ENCODE measurements at places on chromosomes 5 and 9.
A peak's percentile ranks its signal among the peaks of the same experiment; 100 is the strongest.

DNA sequence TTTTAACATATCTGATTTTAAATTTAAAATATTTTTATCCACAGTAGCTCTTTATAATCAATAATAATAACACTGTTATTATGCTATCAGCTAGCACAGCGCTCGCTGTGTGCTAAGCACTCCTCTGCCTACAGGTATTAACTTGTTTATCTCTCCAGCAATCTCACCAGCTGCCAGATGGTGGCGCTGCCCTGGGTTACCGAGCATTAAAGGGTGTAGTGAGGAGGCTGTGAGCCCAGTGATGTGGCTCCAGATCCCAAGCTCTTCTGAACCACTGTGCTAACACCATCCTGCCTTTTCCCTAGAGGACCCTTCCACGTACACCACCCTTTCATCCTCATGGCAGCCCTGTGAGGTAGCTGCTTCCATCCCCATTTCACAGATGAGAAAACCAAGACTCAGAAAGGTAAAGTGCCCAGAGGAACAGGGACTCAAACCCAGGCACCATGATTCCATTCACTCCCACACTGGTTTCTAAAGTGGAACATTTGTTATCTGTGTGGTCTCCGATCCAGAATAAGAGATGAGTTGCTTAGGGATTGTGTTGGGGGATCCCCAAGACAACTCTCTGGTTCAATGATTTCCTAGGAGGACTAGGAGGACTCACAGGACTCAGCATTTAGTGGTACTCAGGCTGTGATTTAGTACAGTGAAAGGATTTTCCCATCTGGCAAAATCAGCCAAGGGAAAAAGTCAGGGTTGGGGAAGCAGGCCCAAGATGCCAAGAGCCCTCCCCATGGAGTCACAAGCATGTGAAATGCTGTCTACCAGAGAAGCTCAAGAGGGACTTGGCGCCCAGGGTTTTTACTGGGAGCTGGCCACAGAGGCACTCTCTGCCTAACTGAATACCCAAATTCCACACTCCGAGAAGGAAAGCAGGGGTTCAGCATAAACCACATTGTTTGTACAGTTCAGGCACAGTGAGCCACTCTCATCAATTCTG lies 7.0 kb downstream of the IGFBPL1 start:
- ATAC-seq: peak; percentile 74

- no peak for ATAC-seq
Measured at GRCh38 chr5:178386336-178386931, 153.8 kb upstream of the PHYKPL start.

- no peak for ATAC-seq
Measured at GRCh38 chr9:97668485-97668884, 28.7 kb downstream of the XPA start.

DNA sequence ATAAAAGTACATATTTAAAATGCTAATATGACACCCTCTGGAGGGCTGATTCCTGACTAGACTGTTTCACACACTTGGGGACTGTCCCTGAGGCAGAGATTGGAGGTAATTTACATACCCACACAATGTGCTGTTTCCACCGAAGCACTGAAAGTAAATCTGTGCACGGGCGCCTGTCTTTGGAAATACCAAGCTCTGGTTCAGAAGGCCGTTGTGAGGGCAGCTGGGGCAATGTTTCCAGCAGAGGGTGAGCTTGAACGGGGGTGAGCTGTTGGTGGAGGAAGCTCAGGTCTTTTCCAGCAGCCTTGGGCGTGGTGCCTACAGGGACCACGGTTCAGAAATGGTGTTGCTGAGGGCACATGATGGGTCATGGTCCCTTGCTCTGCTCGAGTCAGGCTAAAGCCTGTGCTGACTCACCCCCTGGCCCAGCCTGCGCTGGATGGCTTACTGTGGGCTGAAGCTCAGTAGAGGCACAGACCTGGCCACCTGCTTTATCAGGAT lies 25.8 kb upstream of the HMCN2 start:
- 0 out of 3 replicates have a peak, but pooled peaks have one; percentile 2 for ATAC-seq

- no peak for ATAC-seq
Measured at GRCh38 chr9:88537761-88538091, 2.7 kb downstream of the NXNL2 start.

GRCh38 chr5:120936652-120937051 lies 472.6 kb downstream of the PRR16 start:
- no peak for ATAC-seq

- ATAC-seq: no peak
Measured at GRCh38 chr5:147179562-147180147, 55.2 kb upstream of the STK32A start.

- ATAC-seq: no peak
Measured at GRCh38 chr5:113531481-113532159, 18.1 kb downstream of the YTHDC2 start.

- no peak for ATAC-seq
Measured at GRCh38 chr9:112028242-112029221, 131.9 kb downstream of the UGCG start.

GRCh38 chr9:118558891-118559290 lies 810.3 kb downstream of the BRINP1 start:
- ATAC-seq: no peak

DNA sequence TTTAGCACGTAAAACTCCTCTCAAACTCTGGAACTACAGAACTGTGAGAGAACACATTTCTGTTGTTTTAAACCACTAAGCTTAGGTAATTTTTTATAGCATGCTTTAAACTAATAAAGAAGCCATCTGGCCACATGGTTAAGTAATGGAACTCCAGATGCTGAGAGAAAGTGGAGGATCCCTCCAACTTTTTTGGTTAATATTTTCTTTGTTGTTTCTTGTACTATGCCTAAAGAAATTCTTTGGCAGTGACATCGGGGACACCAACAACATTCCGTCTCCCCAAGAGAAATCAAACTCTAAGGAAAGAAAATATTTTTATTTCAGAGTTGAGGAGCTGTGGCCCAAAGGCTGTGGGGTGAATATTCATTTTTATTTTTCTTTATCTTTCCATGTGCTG lies 734.8 kb upstream of the CDH9 start:
- ATAC-seq: no peak

GRCh38 chr5:43437062-43437660 lies 25.0 kb upstream of the CCL28 start:
- no peak for ATAC-seq

DNA sequence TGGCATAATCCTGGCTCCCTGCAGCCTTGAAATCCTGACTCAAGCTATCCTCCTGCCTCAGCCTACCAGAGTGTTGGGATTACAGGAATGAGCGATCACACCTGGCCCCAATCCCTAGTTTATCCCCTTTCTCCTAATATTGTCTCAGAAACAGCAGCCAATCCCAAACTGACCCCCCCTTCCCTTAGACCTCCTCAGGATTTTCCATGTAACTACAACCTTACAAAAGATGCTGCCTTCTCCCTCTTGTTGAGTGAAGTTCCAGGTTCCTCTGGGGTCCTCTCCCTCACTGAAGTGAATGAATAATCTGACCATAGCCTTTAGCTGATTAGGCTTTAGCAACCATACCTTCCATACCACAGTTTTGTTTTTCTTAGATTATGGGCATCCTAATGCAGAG lies 25.9 kb upstream of the MSANTD3 start:
- no peak for ATAC-seq

DNA sequence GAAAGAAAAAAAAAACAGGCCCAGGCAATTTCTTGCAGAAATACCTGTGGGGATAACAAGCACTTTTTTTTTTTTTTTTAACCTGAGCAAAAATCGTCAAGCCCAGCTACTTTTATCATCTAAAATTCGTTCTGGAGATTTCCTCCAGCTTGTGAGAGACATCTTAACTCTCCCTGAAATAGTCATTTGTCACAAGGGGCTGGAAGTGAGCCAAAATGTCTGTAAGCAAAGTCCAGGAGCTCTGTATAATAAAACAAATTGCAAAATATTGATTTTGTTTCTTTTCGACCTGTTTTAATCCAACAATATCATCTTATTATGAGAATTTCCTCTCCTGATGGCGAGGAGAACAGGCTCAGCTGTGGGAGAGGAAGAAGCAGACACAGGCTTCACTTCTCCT lies 168.4 kb downstream of the TTLL11 start:
- no peak for ATAC-seq

- ATAC-seq: no peak
Measured at GRCh38 chr5:131302506-131302905, 38.7 kb downstream of the CDC42SE2 start.

DNA sequence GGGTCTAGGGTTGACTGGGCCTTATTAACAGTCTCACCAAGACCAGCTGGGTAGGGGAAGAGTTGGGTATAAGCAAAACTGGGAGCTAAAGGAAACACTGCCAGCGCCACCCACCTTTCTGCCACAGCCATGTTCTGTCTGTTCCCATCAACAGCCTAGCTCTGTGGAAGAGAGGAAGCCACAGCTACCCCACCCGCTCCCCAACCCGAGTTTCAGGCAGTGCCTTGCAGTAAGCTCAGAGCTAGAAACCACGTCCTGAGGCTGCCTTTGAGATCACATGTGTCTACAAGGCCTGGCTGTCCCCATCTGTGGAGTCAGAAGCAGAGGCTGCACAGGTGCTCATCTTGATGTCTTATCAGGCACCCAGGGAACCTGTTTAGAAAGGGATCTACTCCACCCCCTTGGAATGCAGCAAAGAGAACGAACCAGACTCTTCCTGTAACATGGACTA lies 15.3 kb downstream of the HNRNPH1 start:
- peak; percentile 1 for ATAC-seq

DNA sequence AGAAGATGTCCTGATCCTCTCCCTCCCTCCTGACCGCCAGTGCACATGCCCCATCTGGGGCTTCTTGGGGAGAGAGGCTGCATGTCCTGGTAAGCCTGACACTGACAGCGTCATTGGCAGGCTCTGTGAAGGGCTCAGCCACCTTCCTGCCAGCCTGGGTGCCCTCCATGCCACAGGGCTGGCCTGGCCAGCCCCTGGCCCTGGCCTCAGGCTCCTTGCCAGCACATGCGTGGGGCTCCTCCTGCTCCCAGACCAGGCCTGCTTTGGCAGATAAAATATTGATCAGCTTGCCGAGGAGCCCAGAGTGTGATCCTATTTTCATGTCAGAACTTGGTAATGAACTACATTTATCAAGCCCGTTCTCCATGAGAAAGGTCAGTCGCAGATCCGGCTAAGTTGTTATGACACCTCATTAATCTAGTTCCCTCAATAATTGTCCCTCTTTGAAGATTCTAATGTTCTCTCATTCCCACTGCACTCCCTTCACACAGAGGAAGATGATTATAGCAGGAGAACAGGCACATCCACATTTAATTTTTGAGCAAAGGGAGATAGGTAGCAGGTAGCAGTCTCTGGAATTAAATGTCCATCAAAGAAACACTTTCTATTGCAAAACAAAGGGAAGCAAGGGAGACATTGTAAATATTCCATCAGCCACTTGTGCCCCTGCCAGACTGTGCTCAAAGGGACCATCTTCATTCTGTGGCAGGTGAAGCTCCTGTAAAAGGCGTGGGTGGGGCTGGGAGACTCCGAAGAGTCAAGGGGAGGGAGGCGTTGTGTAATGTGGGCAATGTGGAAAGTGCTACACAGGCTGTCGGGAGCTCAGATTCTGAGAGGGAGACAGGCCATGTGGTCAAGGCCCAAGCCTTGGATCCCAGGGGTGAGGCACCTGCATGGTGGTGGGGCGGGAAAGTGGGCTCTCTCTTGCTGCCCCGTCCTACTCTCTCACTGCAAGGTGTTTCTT lies 272.0 kb downstream of the HSPA4 start:
- no peak for ATAC-seq

DNA sequence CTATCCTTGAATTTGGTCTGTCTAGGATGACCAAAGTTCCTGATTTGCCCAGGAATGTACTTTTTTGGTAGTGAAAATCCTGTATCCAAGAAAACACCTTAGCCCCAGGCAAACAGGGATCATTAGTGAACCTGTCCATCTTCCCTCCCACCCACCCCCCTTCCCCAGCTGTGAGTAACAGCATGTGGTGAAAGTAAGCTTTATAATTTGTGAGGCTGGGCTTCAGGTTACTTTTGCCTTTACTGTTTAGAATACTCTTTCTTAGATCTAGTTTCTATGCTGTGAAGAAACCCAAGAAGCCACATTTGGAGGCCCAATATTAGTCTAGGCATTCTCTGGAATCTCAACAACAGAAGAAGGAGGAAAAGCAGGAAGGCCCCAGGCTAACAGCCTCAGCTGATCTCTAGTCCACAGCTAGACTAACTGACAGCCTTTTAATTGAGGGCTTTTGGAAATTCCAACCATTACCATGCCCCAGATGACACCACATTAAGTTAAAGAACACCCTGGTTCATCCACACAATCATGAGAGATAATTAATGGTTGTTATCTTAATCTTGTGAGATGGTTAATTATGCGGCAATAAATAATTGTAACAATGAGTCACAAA lies 703.0 kb upstream of the NUDT12 start:
- no peak for ATAC-seq

DNA sequence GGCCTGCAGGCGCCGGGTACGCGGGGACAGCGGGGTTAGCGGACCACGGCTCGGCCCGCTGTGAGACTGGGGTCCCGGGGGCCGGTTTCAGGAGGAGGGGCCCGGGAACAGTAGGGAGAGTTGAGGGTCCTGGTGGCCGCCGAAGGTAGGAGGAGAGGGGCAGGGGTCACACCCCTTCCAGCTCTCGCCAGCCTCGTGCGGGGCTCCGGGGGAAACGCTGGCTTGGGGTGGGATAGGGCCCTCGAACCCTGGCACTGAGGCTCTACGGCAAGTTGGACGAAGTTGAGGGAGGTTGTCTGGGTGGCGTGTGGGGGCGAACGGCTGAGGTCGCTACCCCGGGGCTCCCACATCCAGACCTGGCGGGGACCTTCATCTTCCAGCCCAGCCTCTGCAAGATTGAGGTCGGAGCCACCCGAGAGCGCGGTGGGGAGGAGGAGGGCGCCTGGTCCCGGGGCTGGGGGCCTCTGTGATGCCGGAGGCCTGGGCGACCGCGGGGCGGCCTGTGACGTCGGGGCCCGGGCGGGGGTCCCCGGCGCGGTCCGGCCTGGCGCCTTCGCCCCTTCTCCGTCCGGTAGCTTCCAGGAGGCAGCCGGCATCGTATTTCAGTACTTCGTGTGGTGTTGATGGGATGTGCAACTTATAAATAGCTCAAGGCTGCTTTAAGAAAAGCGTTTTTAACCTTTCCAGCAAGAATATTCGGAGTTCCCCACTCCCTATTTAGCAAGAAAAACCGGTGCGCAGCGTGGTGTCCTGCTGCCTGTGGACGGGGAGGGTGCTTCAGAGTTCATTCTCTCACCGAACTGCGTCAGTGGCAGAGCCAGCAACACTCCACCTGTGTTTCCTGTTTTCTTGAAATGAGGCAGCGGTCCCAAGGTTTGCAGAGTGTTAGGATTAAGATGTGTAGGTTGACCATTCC lies 902 bp downstream of the HABP4 start:
- ATAC-seq: peak; percentile 10
